ENCODE measurements at places on chromosomes 12 and 14.

- peaks cover 22% of the 10 kb centered on the region for H3K4me1 ChIP-seq
- H3K36me3 ChIP-seq = peaks cover 42% of the 10 kb centered on the region
- no peak for DNase-seq
- H3K4me3 ChIP-seq = no peak overlapping the region
- H3K27me3 ChIP-seq = no peaks in the 10 kb centered on the region
- H3K27ac ChIP-seq = no peak overlapping the region
Observed at GRCh38 chr14:100345711-100346110, 22.6 kb downstream of the SLC25A47 start.

GRCh38 chr12:112714166-112714710 is 77.3 kb upstream of the RPH3A start:
- H3K27ac ChIP-seq = no peak overlapping the region
- peaks cover 4% of the 10 kb centered on the region for H3K4me1 ChIP-seq
- H3K4me3 ChIP-seq = no peak overlapping the region
- no peak for DNase-seq
- H3K27me3 ChIP-seq = no peaks in the 10 kb centered on the region
- no peaks in the 10 kb centered on the region for H3K36me3 ChIP-seq

GRCh38 chr12:115891556-115892164 is 385.8 kb downstream of the MED13L start:
- H3K27me3 ChIP-seq = no peaks in the 10 kb centered on the region
- H3K4me3 ChIP-seq = no peak overlapping the region
- DNase-seq = no peak
- no peak overlapping the region for H3K27ac ChIP-seq
- H3K4me1 ChIP-seq = no peaks in the 10 kb centered on the region

DNA sequence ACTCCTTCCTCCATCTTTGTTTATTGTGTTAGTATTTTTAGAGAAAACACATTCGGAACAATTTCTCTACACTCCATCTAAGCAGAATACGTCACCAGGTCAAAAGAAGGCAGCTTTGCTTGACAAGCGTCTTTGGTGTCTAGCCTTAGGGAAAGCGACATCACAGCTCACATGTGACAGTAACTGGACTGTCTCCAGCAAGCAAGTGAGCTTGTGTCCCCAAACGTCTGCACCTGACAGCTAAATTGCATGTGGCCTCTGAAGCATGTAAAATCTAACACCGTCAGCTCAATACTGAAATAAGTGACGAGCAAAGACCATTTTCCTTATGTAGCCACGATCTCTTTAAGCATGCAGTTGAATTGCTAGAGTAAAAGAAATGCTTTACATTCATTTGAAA is 509.8 kb downstream of the GLT1D1 start:
- H3K4me1 ChIP-seq = no peaks in the 10 kb centered on the region
- no peak overlapping the region for H3K4me3 ChIP-seq
- H3K27ac ChIP-seq = no peak overlapping the region

DNA sequence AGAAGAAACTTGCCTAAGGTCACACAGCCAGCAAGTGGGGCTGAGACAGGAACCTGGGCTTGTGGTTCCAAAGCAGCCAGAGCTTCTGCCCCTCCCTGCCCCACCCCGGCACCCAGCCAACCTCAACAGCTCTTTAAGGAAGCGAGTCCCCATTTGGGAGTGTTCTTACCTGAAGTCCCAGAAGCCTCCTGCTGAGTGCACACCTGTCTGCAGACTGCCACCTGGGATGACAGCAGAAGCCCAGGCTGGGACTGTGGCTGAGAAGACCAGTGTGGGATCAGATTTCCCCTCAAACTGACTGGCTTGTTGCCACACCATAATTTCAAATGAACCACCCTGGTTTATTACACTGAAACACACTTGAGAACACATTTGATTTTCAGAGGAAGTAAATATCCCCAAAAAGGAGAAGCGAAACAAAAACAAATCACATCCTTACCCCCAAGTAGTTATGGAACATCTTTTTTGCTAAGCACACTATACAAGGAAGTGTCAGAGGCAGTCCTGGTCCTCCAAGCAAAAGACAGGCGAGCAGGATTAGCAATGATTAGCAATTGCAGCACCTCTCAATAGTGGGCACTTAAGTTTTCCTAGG is 6.3 kb upstream of the RIN3 start:
- peaks cover 19% of the 10 kb centered on the region for H3K27me3 ChIP-seq
- H3K4me1 ChIP-seq = peaks cover 17% of the 10 kb centered on the region
- no peaks in the 10 kb centered on the region for H3K36me3 ChIP-seq
- H3K27ac ChIP-seq = no peak overlapping the region

Measured in activated CD4-positive, alpha-beta T cell treated with anti-CD3 and anti-CD28 coated beads, Interleukin-2, amount 10 ng/mL, durations not matched to agents 7 days and 5 days (primary cell).